ENCODE measurements at places on chromosomes 6 and 20.

GRCh38 chr6:75952128-75952527 lies 120.3 kb downstream of the IMPG1 start:
- DNase-seq = no peak

GRCh38 chr6:47729019-47729418 lies 30.6 kb downstream of the ADGRF4 start:
- no peak for DNase-seq

DNA sequence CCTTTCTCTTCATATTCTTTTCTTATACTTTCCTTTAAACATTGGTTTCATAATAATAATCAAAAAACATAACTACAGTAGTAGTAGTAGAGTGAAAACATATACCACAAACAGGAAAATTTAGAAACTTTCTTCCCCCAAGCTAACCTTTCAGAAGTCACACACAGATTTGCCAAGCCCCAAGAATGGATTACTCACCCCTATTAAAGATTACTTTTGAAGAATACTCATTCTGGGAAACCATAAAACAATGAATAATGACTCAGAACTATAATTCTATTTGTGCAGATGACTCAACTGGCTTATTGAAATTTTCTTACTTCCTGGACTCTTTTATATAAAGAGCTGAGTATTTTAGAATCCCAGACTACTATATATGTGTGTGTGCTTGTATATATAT lies 119.4 kb upstream of the GJE1 start:
- no peak for DNase-seq

- no peak for DNase-seq
Measured at GRCh38 chr6:74857157-74857556, 348.7 kb downstream of the COL12A1 start.

- DNase-seq = no peak
Measured at GRCh38 chr6:170007468-170008293, 256.3 kb downstream of the ERMARD start.

- no peak for DNase-seq
Measured at GRCh38 chr6:28209753-28210535, 15.1 kb upstream of the ZSCAN9 start.

GRCh38 chr20:2585811-2586210 lies 49.4 kb downstream of the TMC2 start:
- DNase-seq = no peak

DNA sequence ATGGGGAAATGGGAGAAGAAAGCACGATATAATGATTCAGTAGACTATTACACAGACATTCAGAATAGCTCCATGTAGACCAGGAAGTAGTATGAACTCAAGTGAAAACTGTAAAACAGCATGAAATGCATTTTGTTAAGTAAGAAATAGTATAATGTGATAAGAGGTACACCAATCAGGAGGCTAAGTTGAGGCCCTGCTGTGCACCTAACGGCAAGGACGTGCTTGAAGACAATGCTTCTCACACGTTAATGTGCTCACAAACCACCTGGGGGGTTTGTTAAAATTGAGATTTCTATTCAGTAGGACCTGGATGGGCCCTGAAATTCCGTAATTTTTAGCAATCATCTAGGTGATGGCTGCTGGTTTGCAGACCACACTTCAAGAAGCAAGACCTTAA lies 178.9 kb upstream of the SULF2 start:
- no peak for DNase-seq

- no peak for DNase-seq
Measured at GRCh38 chr20:36272547-36273220, 33.5 kb upstream of the DLGAP4 start.

- no peak for DNase-seq
Measured at GRCh38 chr6:80771941-80772340, 665.5 kb downstream of the BCKDHB start.

GRCh38 chr6:98877250-98877649 lies 42.9 kb downstream of the POU3F2 start:
- no peak for DNase-seq

DNA sequence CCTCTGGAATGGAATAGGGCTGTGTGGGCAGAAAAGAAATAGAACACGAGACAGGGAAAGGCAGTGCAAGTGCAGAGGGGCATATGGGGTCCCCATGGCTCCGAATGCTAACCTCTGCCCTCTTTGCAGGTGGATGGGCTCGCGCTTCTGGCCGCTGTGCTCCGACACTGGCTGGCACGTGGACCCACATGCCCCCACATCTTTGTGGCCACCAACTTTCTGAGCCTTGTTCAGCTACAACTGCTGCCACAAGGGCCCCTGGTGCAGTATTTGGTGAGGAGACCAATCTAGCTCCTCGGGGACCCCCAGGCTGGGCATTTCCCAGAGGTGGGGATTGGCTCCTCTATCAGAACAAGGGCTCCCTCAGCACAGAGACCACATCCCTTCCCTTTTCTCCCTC lies 1.1 kb upstream of the SAPCD1 start:
- DNase-seq = no peak

GRCh38 chr6:107532706-107533105 lies 42.8 kb downstream of the SOBP start:
- DNase-seq = peak; percentile 75

DNA sequence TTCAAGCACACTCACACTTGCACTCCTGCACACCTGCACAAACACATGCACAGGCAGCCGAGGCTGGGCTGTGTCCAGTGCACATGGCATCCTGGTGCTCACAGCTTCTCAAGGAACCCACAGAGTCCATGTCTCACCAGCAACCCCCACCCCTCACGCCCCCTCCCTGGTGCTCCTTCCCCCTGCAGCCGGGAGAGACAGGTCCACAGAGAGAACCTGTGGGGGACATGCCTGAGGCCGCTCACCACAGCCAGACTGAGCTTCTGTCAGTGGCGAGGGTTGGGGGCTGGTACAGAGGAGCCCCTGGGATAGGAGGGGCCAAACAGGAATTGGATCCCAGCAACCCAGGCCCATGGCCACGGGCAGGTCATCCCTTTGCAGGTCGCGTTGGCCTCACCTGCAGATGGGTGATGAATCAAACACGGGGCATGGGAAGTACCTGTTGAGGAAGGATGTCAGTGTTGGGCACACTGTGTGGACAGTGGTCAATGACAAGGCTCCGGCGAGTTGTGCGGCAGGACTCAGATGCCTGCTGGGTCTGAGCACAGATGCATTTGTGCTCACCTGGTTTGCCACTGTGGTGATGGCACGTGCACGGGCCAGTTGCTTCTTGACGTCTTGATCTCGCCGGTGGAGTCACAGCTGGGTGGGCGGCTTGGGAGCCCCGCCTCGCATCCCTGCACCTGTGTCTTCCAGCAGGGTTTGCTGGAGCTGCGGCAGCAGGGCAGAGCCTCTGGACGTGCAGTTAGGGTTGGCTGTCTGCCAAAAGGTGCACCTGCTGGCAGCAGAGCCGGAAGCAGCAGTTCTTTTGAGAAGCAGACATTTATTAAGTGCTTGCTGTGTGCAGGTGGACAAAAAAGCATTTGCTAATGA lies 113.0 kb downstream of the ERMARD start:
- DNase-seq = peak; percentile 58

DNA sequence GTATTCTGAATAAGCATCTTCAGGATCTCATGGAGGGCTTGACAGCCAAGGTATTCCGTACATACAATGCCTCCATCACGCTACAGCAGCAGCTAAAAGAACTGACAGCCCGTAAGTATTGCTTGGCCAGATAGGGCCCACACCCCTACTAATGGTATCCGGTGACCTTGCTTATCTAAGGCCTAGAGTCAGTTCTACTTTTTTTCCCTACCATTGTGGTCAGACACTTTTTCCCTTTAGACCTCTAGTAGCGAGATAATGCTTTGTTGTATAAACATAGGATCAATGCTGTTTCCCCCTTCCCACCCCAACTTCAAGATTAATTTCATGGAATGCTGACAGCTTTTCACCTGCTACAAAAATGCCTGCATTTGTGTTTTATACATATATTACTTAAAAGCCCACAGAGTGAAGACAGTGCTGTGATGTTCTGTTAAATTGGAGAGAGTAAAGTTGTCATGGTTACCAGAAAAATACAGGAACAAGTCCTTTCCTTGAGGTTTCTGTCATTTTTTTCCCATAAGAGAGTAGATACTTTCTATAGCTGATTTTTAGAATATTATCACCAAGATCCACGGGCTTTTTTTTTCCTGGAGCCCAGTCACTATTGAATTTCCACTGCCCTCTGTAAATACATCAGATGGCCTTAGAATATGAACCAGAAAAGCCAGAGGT lies 20.9 kb upstream of the PLCG1 start:
- no peak for DNase-seq

GRCh38 chr6:55937261-55937947 lies 62.0 kb upstream of the BMP5 start:
- DNase-seq = no peak

- DNase-seq = no peak
Measured at GRCh38 chr20:35286899-35287508, 2.4 kb upstream of the EIF6 start.

DNA sequence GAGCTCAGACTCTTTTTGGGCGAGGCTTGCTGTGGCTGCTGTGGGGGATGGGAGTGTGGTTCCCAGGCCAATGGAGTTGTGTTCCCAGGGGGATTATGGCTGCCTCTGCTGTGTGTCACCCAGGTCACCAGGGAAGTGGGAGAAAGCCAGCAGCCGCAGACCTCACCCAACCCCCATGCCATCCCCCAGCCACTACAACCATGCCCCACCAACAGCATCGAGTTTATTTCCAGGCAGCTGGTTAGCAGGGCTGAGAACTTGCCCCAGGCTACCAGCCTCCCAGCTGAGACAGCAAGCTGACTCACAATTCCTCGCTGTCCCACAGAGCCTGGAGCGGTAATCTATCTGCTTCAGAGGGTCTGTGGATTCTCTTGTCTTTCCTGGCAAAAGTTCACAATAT lies 331.7 kb downstream of the FRK start:
- no peak for DNase-seq

DNA sequence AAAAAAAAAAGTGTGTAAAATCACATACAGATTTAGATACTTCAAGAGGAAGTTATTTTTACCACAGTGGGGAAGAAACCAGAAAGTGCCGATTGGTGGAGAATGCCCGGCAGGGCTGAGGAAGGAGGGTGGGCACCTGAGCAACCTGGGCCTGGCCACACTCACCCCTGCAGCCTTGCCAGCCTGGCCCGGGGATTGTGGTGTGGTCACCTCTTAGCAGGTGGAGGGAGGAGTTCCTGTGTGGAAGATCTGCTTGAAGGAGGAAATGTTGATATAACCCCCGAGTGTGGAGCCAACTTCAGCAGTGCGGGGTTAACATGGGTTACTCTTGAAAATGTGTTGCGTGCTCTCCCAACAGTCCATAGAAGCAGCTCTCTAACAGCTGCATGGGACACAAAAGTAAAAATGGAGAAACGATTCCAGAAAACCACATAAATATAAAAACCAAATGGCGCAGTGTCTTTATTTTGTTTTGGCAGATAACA lies 14.7 kb downstream of the UST start:
- DNase-seq = no peak

DNA sequence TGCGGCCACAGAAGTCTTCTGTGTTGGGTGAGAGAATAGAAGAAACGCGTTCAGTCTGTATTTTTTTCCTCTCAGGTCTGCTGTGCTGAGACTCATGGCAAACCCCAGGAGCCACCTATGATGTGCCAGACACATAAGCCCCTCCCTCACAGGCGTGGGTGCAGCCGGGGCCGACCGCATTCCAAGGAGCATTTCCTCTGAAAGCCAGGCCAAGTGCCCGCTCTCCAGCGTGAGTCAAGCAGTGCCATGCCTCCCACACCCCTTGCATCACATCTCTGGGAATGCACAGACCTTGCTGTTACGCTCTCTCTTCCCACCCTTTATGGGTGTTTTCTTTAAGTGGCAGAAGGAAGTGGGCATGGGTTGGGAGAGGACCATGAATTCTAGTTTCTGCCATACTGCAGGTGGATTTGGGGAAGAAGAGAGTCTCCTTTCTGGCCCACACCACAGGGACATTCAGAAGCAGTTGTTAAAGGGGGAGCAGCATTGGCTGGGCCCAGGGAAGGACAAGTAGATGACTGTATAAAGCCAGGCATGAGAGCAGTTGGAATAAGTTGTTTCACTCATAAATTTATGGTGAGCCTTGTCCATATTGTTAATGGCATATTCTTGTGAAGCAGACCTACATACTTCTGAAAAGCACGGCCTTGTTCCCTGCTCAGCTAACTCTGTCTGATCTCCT lies 37.1 kb upstream of the TFAP2A start:
- DNase-seq = no peak

DNA sequence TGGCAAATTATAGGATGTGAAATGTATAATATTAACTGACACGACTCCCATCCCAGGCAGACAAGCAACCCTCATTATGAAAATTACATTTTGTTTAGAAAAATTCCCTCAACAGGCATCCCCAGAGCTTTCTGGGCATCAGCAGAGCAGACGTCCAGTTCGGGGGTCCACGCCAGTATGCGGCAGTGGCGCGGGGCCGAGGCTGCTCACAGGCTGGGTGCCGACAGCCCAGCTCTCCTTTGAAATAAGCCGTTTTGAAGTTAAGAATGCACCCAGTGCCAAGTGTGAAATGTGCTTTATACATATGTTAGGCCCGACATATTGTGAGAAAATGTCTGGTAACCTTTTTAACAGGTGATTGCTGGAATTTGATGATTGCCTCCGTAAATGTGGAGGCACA lies 50.4 kb downstream of the RPP40 start:
- DNase-seq = peak; percentile 19

All from coronary artery (tissue), 2 donors.